HCT116 (cell line): ENCODE measurements at places on chromosomes 16 and 17. TPM values are rescaled to one million over a fixed set of nuclear protein-coding genes. Genes with fewer than 3 reads are reported as not detected.

GRCh38 chr16:3590736-3591435 lies 13.7 kb upstream of the NLRC3 start:
- H3K27ac ChIP-seq = no peak overlapping the region
- no peaks in the 10 kb centered on the region for H3K36me3 ChIP-seq
- H3K27me3 ChIP-seq = no peaks in the 10 kb centered on the region
- no peak for DNase-seq
- peaks cover 4% of the 10 kb centered on the region; the same call in 1 of the 2 replicates for H3K4me1 ChIP-seq

GRCh38 chr16:15482068-15482747 lies 47.8 kb downstream of the BMERB1 start:
- peaks cover 69% of the 10 kb centered on the region for H3K4me1 ChIP-seq
- no peaks in the 10 kb centered on the region for H3K27me3 ChIP-seq
- no peak overlapping the region for H3K4me3 ChIP-seq
- DNase-seq = peak; percentile 99

DNA sequence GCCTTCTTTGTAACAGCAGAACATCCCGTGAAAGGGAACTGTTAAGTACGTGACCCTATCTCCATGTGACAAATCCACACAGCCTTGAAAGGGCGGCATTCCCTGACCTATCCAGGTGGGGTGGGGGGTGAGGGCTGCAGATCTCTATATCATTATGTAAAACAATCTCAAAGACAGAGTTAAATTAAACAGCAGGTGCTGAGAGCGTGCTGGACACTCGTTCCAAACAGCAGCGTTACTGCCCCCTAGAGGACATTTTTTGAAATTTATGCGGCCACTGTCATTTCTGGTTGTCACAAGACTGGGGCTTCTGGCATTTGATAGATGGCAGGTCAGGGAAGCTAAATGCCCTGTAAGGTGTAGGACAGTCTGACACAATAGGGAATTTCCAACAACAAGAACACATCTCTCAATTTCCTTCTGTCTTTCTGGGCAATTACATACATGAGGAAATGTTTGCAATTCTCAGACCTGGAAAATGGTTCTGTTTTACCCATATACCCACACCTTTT lies 6.7 kb upstream of the SLC25A39 start:
- no peak overlapping the region for H3K27ac ChIP-seq
- peak; percentile 79 for DNase-seq
- no peak overlapping the region for H3K4me3 ChIP-seq
- no peaks in the 10 kb centered on the region for H3K36me3 ChIP-seq
- H3K27me3 ChIP-seq = no peaks in the 10 kb centered on the region
- peaks cover 18% of the 10 kb centered on the region for H3K4me1 ChIP-seq

DNA sequence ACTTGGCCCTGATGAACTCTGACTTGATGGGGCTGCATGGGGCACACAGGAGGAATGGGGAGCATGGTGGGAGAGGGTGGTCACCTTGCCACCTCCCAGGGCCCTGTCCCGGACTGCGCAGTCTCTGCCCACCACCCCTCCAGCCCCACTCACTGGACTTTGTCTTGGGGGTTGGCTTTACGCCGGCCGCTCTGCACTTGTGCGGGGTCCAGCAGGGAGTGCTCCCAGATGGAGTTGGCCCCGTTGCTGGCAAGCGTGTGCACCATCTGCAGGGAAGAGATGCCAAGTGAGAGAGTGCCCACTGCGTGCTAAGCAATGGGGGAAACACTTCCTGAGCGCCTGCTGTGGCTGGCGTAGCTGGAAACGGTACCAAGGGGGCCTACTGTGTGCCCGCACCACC lies 6.7 kb downstream of the GIT1 start:
- no peak for DNase-seq
- no peak overlapping the region for H3K4me3 ChIP-seq
- no peaks in the 10 kb centered on the region for H3K27me3 ChIP-seq
- H3K36me3 ChIP-seq = peaks cover 10% of the 10 kb centered on the region; the same call in 1 of the 2 replicates
- no peak overlapping the region for H3K27ac ChIP-seq

GRCh38 chr16:16092925-16093627 lies 130.2 kb downstream of the ABCC6 start:
- peaks cover 37% of the 10 kb centered on the region for H3K36me3 ChIP-seq
- H3K4me3 ChIP-seq = no peak overlapping the region
- no peak for DNase-seq
- no peak overlapping the region for H3K27ac ChIP-seq
- H3K27me3 ChIP-seq = no peaks in the 10 kb centered on the region
- no peaks in the 10 kb centered on the region for H3K4me1 ChIP-seq

DNA sequence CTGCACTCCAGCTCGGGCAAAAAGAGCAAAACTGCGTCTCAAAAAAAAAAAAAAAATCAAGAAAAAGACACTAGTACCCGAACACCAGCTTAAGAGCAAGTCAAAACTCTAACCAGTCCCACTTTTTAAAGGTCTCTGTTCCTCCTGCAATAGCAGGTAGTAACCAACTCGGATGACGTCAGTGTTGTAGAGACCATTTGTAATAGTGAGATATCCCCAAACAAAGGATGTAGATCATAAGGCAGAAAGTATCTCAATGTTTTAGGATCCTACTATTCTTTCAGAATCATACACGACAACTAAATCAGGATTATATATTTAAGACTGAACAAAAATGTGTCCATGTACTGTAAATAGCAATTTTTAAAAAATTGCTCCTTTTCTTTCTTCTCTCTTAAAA lies 2.4 kb downstream of the JPT1 start:
- H3K4me1 ChIP-seq = peaks cover 38% of the 10 kb centered on the region
- peak overlapping the region; percentile 94; the same call in 1 of the 2 replicates for H3K27ac ChIP-seq
- H3K27me3 ChIP-seq = no peaks in the 10 kb centered on the region
- H3K4me3 ChIP-seq = peak overlapping the region; percentile 88; the same call in 1 of the 2 replicates
- peaks cover 24% of the 10 kb centered on the region for H3K36me3 ChIP-seq

DNA sequence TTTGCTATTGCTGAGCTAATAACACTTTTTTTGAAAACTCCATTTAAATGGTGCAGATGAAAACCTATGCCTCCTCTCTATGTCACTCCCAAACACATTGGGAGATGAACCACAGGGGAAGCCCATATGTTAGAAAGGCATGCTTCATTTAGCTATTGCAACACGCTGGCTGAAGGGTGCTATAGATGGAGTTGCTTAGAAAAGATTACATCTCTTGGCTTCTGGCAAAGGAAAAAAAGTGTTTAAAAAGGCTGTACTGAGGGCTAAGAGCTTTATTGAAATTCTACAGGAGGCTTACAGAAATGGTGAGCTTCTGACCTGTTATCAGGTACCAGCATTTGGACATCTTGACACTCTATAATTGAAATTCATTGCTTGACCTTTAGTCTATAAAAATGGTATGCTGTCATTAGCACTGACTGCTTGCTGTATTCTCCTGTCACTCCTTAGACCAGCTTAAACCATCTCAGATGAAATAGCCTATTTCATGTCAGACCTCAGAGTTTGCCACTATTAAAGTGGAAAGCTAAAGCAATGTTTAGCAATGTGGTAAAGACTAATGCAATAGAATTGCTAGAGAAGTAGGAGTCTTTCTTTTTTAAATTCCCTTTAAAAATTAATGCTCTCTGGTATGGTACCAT lies 503.9 kb downstream of the CDH11 start:
- H3K4me3 ChIP-seq = no peak overlapping the region
- no peak for DNase-seq
- H3K4me1 ChIP-seq = no peaks in the 10 kb centered on the region
- H3K27ac ChIP-seq = no peak overlapping the region
- no peaks in the 10 kb centered on the region; the same call in 1 of the 2 replicates for H3K36me3 ChIP-seq

DNA sequence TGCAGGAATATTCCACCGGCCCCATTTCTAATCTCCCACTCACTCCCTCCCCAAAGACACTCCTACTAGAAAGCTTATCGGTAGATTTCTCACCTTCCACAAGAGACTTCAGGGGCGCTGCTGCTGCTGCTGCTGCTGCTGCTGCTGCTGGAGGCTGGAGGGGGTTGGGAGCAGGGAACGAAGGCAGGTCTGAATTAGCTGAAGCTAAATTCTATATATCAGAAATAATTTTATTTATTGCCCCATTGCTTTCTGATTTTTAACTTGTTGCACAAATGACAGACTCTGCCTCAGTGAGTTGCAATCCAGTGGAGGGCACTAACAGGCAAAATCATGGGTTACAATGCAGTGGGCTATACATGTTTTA lies 25.8 kb upstream of the HLF start:
- H3K4me3 ChIP-seq = peak overlapping the region; percentile 45
- H3K27me3 ChIP-seq = no peaks in the 10 kb centered on the region
- no peaks in the 10 kb centered on the region for H3K36me3 ChIP-seq
- no peak for DNase-seq
- peaks cover 16% of the 10 kb centered on the region for H3K4me1 ChIP-seq
- peak overlapping the region; percentile 59 for H3K27ac ChIP-seq

DNA sequence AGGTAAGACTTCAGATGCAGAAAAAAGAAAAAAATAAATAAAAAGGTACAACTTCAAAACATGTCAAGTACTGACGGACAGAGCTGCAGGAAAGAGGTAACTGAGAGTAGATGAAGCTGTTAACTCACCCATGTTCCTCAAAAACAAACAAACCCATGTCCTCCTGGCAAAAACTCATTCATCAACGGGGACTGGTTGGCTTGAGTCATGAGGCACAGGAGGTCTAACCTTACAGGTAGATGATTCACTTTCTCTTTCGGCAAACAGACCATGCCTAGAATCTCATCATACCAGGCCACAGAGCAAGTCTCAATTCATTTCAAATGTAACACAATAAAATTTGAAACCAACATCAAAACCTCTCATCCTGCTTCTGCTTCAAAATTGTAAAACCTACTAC lies 12.3 kb upstream of the FASN start:
- no peak for DNase-seq
- H3K4me3 ChIP-seq = no peak overlapping the region

- no peak overlapping the region for H3K4me3 ChIP-seq
- H3K36me3 ChIP-seq = no peaks in the 10 kb centered on the region
- no peak overlapping the region for H3K27ac ChIP-seq
- no peaks in the 10 kb centered on the region for H3K27me3 ChIP-seq
- H3K4me1 ChIP-seq = peaks cover 16% of the 10 kb centered on the region; the same call in 1 of the 2 replicates
- peak; percentile 95 for DNase-seq
Measured at GRCh38 chr17:62109378-62109902, 44.4 kb upstream of the MED13 start.

DNA sequence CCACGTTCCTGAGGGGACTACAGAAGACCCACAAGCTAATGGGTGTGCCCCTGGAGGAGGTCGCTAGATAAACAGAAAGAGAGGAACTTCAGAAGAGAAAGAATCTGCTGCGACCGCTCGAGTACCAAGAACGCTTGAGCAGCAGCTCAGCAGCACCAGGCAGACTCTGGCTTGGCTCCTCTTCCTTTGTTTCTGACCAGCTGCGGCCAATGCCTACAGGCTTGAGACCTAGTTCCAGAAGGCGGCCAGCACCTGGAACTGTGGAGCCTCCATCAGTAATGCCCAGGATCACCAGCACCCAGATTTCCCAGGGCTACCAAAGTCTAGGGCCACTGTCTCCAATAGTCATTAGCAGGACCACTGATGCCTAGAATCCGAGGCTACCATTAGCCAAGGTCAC lies 26.0 kb upstream of the GOSR2 start:
- no peaks in the 10 kb centered on the region for H3K27me3 ChIP-seq
- H3K27ac ChIP-seq = no peak overlapping the region
- H3K4me3 ChIP-seq = no peak overlapping the region
- DNase-seq = no peak
- no peaks in the 10 kb centered on the region for H3K36me3 ChIP-seq

DNA sequence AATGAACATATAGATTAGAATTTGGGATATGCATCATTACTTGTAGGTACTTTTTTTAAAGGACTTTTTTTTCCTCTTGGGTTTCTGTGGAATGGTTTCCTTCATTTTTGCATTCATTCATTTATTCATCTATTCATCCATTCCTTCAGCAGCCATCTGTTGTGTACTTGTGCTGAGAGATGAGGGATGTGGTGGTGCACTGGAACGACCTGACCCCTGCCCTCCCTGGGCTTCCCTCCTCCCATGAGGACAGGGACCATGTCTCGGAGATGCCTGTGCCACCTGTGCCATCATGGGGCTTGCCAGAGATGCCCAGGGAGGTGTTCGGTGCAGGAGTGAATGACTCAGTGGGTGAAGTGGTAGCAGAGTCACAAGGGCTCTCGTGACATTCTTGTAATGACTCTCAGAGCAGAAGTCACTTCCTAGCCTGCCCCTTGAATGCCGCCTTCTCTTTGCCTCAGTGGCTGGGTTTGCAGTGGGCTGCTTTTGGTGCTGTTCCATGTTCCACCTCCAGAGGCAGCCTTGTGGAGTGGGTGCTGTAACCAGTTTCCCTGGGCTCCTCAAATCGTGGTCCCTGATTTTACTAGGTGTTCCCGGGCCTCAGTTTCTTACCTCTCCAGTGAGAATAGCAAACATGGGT lies 43.9 kb downstream of the CLEC16A start:
- H3K36me3 ChIP-seq = no peaks in the 10 kb centered on the region
- H3K4me1 ChIP-seq = peaks cover 48% of the 10 kb centered on the region
- no peak overlapping the region for H3K4me3 ChIP-seq
- H3K27me3 ChIP-seq = no peaks in the 10 kb centered on the region
- no peak overlapping the region for H3K27ac ChIP-seq

- peaks cover 11% of the 10 kb centered on the region; the same call in 1 of the 2 replicates for H3K27me3 ChIP-seq
- DNase-seq = no peak
- H3K36me3 ChIP-seq = no peaks in the 10 kb centered on the region
- H3K27ac ChIP-seq = no peak overlapping the region
- H3K4me1 ChIP-seq = no peaks in the 10 kb centered on the region
- no peak overlapping the region for H3K4me3 ChIP-seq
Measured at GRCh38 chr16:31298340-31298739, 38.6 kb downstream of the ITGAM start.

DNA sequence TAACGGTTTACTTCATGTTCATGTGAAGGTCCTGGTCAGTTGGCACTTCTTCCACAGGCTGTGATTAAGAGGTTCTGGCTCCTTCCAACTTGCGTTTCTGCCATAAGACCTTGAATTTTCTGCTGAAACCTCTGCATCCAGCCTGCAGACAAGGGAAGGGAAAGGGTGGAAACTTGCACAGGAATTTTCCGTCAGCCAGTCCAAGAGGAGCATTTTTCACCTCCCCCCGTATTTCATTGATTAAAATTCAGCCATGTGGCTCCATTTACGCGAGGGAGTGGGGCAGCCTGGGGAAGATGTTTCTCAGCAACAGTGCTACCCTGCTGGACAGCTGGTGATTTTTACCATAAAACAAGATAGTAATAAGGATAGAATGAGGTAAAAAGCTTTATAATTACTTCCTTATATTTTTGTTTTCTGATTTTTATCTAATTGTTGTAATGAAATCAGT lies 101.5 kb upstream of the SMIM36 start:
- DNase-seq = no peak
- H3K36me3 ChIP-seq = no peaks in the 10 kb centered on the region
- H3K4me3 ChIP-seq = no peak overlapping the region
- H3K27ac ChIP-seq = no peak overlapping the region

- no peak overlapping the region for H3K27ac ChIP-seq
- H3K4me3 ChIP-seq = no peak overlapping the region
- H3K36me3 ChIP-seq = no peaks in the 10 kb centered on the region
- DNase-seq = no peak
Measured at GRCh38 chr16:78225919-78226318, 126.5 kb downstream of the WWOX start.

TMEM238L gene
- total RNA-seq = not detected

OTOP3 gene
- not detected for total RNA-seq

KRTAP1-5 gene
- total RNA-seq = not detected

PRSS21 gene
- 0.39 TPM for total RNA-seq

KCNJ12 gene
- 5.8 TPM for total RNA-seq

DYNC1LI2 gene
- 92.8 TPM for total RNA-seq
